T-cell (primary cell): ENCODE measurements at places on chromosomes 1 and 21. TPM values are rescaled to one million over a fixed set of nuclear protein-coding genes. Genes with fewer than 3 reads are reported as not detected.

DNA sequence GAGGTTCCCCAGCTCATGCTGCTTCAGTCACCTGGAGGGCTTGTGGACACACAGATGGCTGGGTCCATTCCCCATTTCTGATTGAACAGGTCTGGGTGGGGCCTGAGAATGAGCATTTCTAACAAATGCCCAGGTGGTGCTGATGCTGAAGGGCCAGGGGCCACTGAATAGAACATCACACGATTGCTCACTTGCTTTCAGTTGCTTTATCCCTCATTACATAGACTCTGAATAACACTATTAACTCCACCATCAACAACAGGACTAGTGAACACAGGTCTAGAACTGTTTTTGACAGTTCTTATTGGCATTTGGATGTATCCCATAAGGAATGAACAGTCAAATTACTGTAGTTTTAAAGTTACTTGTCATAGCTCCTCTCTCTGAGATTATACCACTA, 12.1 kb downstream of the TRAPPC10 start:
- no peak for DNase-seq

- DNase-seq, result no peak
These were observed 418.9 kb upstream of the PRMT6 start for GRCh38 chr1:106637566-106637965.

DNA sequence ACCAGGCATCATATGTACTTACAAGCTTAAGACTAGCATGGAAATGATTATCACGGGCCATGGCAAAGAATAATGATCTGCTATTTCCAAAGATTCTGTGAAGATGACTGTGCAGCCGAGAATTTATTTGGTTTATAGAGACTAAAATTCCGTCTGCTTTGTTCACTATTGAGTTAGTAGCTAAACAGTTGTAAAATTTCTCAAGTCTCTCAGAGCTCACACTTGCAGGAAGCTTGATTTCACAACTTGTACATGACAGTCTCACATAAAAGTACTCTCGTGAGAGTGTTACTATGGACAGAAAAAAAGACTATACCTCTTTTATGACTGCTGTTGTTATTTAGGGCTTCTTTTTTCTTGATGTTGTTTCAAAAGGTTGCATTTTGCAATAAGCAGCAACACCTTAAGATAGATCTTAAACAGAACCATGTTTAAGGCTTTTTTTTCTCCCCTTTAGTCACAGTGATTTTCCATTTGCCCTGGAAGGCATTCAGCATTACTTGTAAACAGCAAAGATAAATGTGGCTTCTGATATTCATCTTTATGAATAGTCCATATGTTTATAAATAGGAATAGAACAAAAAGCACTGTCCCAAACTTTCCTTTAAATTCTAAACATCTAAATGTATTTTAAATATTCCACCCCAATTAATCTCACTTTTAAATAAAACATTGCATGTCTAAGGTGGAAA, 24.8 kb downstream of the ST6GALNAC5 start:
- no peak for DNase-seq

GRCh38 chr1:182680901-182681567, 3.4 kb downstream of the RGS8 start:
- no peak for DNase-seq

- DNase-seq, result no peak
These were observed 11.8 kb downstream of the DPH5 start for GRCh38 chr1:101013776-101014175.

- DNase-seq, result no peak
These were observed 6.5 kb downstream of the RNF11 start for GRCh38 chr1:51242546-51242945.

GRCh38 chr1:72635719-72636118, 353.4 kb upstream of the NEGR1 start:
- no peak for DNase-seq

- no peak for DNase-seq
These were observed 178.6 kb downstream of the PRDM16 start for GRCh38 chr1:3247521-3248121.

GRCh38 chr1:233668146-233668724, 54.3 kb downstream of the KCNK1 start:
- no peak for DNase-seq

- no peak for DNase-seq
These were observed 111.0 kb upstream of the RAB4A start for GRCh38 chr1:229159668-229160544.

- DNase-seq, result no peak
These were observed 222.9 kb upstream of the CSF3R start for GRCh38 chr1:36705629-36706028.

DNA sequence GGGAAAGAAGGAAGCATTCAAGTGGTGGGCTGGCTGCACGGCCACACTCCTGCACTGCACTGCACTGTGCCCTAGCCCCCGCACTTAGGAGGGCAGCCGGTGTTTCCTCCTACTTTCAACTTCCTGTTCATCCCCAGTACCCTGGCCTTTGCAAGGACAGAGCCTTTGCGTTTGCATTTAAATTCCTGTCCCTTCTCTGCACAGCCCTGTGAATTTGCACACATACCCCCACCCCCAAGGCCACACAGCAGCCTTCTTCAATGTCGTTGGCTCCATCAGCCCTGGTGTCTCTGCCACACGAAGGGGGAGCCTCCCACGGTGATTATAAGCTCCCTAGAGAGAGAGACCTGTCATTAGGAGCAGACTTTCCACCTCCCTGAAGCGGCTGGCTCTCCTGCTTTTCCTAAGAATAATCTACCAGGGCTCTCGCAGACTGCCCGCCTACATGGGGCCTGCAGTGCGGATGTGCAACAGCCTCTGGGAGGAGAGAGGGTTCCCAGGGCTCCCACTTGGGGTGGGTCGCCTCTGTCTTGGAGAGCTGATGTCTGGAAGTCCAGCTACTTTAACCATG, 13.2 kb upstream of the SLC45A3 start:
- no peak for DNase-seq

- no peak for DNase-seq
These were observed 197.1 kb upstream of the PBX1 start for GRCh38 chr1:164361927-164362326.

DNA sequence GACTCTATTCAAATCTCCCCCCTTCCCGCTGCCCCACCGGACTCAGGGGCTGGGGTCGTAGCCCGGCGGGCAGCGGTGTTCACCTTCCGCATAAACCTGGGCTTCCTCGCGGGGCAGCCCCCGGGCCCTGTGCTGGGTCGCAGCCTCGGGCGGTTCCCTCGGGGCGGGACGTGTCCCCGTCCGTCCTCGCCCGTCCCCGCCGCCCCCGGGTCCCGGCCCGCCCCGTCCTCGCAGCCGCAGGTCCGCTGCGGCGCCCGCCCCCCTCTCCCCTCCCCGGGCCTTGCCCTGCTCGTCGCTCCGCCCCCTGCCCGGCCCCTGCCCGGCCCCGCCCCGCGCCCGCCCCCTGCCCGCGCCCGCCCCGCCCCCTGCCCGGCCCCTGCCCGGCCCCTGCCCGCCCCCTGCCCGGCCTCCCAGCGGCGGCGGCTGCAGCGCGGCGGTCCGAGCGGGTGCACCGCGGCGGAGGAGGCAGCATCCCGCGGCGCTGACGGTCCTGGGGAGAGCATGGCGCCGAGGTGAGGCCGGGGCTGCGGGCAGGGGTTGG, at the start of gene COL18A1:
Gene COL18A1, plus strand, starts transcription at position 436 of the 541 bp plus-strand sequence. Its CDS starts 66 bp downstream, at position 502.
- no peak for DNase-seq

- no peak for DNase-seq
These were observed 347.2 kb upstream of the ADAMTS5 start for GRCh38 chr21:27314131-27314530.

- no peak for DNase-seq
These were observed 72.1 kb downstream of the DNM3 start for GRCh38 chr1:171913385-171913784.

DNA sequence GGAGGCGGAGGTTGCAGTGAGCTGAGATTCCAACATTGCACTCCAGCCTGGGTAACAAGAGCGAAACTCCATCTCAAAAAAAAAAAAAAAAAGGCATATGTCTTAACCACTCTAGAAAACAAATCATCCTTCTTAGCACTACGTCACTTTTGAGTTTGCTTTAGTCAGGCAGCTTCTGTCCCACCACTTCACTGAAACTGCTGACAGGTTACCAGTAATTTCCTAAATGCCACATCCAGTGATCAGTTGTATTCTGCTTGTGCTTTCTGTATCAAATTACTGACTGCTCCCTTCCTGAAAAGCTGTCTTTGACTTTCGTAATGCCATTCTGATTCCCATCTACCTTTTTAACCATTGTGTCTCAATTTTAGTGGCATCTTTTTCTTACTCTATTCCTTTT, 21.7 kb downstream of the RCOR3 start:
- DNase-seq, result no peak

- DNase-seq, result no peak
These were observed 61.4 kb upstream of the ZNF648 start for GRCh38 chr1:182122913-182123260.

DNA sequence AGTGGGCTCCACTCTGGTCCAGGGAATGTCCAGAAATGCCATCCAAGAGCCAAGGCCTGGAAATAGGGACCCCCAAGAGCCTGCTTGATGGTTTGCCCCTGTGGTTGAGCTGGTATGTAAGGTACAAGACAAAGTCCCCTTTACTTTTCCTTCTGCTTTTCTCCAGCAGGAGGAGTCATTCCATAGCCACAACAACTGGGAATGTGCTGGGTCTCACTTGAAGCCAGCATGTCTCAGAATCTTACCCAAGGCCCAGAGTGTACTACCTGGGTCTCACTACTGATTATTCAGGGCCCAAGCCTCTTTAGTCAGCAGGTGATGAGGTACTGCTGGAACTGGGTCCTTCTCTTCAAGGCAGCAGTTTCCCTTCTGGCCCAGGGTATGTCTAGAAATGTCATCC, 62.1 kb upstream of the CD55 start:
- DNase-seq, result no peak

GRCh38 chr1:10794724-10795275, 1.6 kb downstream of the CASZ1 start:
- no peak for DNase-seq

DNA sequence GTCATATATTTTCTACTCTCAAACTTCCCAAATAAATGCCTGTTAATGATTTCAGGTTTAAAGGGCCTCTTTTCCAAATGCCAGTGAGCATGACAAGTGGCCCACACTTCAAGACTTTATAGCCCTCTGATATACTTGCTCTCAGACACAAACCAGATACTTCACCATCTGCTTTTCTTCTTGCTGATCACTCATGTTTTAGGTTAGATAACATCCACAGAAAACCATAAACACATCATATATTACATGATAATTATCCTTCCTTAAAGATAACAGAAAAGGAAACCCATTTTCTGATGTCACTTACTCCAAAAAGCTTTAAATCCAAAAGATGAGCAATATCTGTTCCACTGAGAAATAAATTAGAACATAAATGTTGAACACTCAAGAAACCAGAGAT, 723.5 kb downstream of the LTN1 start:
- DNase-seq, result no peak

GRCh38 chr1:232335261-232335660, 294.7 kb downstream of the SIPA1L2 start:
- DNase-seq, result peak; percentile 36

DNA sequence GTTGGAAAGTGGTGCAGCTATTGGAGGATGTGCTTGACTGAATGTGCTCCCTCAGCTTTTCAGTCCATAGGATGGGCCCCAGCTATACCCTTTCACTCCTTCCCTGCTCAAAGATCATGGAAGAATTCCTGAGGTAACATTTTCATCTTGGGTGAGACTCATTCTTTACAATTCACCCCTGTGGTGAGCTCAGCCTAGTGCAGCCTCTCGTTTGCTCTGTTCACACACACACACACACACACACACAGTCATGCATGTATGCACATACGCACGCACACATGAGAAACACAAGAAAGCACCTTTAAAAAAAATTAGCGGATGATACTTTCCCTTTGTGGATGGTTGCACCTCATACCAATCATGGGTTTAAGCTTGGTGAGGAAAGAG, 25.8 kb downstream of the CCN1 start:
- no peak for DNase-seq

DNA sequence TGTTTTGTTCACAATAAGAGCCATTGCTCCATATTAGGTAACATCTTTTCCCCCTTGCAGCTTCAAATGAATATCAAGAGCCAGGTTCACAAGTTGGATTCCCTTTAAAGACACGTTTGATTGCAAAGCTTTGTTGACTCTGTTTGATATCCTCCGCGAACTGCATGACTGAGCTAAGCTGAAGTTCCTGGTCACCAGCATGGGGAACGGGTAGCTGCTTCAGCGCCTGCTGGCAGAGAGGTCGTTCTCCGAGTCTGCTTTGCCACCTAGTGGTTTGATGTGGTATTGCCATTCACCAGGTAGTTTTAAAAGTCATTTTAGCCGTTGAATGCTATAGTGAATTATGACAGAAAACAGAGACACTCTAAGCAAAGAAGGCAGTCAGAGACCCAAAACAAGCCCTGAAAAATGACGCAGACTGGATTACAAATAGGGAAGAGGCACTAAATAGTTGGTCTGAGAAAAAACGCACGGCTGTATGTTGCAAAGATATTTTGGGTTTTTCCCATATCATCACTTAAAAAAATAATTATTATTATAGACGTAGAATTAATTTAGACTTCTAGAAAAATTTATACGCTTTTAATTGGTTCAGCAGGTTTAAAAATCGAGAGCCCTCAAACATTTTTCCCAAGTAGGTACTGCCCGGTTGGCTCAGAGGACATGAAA, 193.5 kb upstream of the FMN2 start:
- DNase-seq, result peak; percentile 70

DNA sequence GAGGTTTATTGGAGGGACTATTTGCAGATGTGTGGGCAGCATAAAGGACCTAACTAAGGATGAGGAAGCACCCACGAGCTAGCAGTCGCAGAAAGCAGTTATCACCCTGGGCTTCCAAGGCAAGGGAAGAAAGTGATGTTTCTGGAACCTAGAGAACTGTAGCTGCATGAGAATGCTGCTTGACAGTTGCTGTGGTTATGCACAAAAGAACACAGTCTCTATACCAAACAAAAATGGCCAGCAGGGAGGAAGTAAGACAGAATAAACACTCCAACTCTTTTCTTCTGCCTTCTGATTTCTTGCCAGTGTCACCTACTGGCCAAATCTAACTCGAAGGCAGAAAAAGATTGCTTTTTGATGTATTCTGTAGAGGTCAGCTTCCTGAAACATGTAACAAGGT, 190.2 kb downstream of the RASAL2 start:
- no peak for DNase-seq

TMEM82 gene
- not detected for total RNA-seq

FMO3 gene
- 0.20 TPM for total RNA-seq

CA6 gene
- total RNA-seq, result 2.8 TPM

BARHL2 gene
- total RNA-seq, result not detected

PGLYRP4 gene
- not detected for total RNA-seq
